Cardiac muscle cell (in vitro differentiated cells and primary cell): ENCODE measurements at places on chromosomes 7 and 10. TPM values are rescaled to one million over a fixed set of nuclear protein-coding genes. Genes with fewer than 3 reads are reported as not detected.

Gene C10orf62
- 0.25 and 0.30 TPM in 2 replicates for total RNA-seq

DNA sequence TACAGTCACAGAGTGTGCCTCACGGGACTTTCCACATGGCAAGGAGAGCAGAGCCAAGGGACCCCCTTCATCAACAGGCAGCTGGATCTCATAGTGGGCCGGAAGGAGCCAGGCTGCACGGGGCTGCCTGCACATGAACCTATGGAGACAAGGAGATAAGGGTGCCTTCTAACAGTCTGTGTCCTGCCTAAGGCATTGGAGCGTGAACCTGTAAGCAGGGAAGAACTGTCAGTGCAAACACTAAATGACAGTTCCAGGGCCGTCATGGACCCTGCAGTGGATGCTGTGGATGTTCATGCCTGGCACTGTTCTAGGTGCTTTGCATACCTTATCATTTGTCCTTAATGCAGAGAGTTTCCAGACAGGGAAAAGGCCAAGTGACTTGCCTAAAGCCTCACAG lies 85.9 kb downstream of the WIPF3 start:
- DNase-seq, result no peak

GRCh38 chr10:114061789-114062188 lies 18.1 kb downstream of the ADRB1 start:
- no peak for DNase-seq

GRCh38 chr7:137626469-137627067 lies 220.2 kb downstream of the DGKI start:
- DNase-seq, result peak; percentile 72

Gene PNLIPRP3
- total RNA-seq, result not detected in 2 replicates

Gene PRKG1
- 4.5 and 13.3 TPM in 2 replicates for total RNA-seq

Gene EN2
- not detected in 2 replicates for total RNA-seq

- no peak for DNase-seq
Observed at GRCh38 chr7:124074007-124074406, 41.1 kb upstream of the TMEM229A start.

DNA sequence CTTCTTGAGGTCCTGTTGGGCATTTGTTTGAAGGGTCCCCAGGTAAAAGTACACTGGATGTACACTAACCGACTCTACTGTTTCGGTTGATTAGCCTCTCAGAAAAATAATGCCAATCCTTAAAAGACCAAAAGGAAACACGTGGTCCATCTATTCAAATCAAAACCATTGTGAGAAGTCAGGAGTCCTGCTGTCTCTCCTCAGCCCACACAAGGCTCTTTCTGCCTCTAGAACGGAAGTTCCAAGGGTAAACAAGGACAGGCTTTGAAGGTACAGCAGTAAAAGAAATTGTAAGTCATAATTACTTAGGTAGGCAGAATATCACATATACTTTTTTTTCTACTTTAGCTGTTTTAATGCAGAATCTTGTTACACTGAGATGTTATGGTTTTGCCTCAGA lies 71.7 kb upstream of the TPK1 start:
- DNase-seq, result no peak

Gene TTYH3
- total RNA-seq, result 61.0 and 64.6 TPM in 2 replicates

DNA sequence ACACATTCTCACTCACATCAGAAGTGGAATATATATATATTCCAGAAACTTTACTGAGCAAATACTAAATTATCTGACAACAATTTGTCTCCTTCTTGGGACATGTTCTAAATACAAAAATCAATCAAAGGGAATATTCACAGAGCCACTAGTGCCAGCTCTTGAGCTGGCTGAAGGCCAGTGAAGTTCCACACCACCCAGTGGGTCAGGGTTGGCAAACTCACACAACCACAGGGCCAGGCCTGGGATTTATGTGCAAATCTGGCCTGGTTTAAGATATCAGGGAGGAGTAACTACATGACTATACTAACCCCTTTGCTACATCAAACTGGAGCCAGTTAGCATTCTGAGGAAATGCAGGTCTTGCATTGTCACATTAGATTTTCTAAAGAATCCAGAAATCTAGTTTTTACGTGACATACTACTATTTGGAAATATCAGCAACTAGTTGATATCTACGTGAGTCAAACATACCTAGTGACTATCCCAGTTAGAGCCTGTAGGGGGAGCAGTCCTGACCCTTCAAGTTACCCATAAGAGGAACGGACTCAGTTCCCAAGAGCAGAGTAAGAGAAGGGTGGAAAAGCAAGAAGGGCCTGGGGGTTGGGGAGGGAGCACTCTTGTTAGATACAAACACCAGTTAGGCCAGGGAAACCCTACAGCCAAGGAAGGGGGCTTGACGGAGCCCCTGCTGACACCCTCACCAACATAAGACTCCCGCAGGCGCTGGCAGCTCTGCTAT lies 600.4 kb downstream of the KCNMA1 start:
- peak; percentile 31 for DNase-seq

Gene GATA3
- 2.1 and 3.4 TPM in 2 replicates for total RNA-seq

Gene OR6V1
- not detected in 2 replicates for total RNA-seq

DNA sequence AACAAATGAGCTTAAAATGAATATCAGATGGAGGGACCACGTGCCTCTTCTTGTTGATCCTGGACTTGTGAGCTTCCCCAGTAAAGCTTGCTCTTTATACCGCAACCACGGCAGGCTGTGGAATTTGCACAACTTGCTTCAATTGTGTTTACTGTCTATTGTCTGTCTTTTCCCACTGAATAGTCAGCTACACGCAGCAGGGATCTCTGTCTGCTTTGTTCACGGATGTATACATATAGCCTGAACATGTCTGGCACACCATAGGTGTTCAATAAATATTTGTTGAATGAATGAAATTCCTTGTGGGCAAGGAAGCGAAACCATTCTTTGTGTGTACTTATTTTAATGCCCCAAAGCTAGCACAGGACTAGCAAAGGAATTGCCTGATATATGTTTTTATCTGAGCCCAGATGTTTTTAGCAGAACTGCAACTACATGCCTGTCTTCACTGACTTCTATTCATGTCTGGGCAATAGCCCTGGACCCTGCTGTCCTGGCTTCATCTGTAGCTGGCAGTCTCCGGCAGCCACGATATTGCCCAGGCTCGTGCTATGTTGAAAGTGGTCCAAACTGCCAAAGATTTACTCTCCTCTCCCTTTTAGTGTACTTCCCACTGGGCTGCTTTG lies 29.9 kb upstream of the IFRD1 start:
- peak; percentile 28 for DNase-seq

DNA sequence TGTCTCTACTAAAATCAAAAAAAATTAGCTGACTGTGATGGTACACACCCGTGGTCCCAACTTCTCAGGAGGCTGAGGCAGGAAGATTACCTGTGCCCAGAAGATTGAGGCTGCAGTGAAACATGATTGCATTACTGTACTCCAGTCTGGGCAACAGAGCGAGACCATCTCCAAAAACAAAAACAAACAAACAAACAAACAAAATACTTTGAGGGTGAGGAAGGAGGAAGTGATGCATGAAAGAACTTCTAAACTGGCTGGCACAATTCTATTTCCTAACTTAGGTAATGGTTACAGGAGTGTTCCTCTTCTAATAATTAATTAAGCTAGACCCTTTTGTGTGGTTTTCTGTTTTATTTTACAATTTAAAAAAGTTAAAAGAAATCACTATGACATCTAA lies 15.5 kb downstream of the WAPL start:
- DNase-seq, result no peak

DNA sequence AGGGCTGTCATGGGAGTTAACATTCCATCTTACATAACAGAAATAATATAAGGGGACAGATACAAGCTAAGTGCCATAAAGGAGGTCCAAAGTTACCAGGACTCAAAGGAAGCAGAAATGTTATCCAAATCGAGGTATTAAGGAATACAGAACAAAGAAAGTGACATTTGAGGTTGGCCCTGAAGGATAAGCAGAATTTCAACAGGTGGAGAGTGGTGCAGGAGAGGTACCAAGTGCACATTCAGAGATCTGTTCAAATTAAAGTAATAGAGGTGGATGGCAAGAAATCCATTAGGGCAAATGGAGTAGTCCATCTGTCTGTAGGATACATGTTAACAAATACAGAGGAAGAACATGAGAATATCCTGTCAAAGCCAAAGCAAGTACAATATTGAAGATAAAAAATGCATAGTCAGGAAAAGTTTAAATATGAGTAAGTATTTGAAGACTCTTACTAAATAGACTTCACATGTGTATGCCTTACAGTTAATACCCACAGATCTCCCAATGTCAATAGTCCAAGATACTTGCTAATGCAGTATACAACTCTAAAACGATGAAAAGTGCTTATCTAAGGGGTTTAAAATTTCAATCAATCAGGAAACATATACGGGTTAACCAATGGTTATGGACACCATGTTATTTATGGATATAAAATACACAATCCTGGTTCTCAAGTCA lies 10.0 kb downstream of the CDK6 start:
- DNase-seq, result no peak

DNA sequence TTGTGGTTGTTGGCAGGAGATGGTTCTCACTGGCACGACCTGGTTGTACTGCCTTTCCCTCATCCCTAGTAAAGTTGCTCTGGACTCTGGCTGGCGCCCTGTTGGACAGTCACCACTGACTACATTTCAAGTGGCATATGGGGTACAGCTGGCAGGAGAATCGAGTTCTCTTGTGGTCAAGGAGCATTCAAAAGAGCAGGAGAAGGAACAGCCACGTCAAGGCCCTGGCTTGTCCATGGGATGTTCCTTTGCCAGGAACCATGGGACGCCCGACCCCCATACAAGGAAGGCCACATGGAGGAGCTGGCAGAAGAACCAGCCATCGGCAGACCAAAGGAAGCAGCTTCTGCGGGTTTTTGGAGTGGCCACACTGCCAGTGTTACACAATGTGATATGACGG lies 87.0 kb upstream of the SLC25A13 start:
- DNase-seq, result no peak

- DNase-seq, result peak; percentile 21
Observed at GRCh38 chr7:122310119-122311021, 5.8 kb upstream of the FEZF1 start.

- peak; percentile 35 for DNase-seq
Observed at GRCh38 chr10:70053841-70054288, 1.2 kb downstream of the MACROH2A2 start.

DNA sequence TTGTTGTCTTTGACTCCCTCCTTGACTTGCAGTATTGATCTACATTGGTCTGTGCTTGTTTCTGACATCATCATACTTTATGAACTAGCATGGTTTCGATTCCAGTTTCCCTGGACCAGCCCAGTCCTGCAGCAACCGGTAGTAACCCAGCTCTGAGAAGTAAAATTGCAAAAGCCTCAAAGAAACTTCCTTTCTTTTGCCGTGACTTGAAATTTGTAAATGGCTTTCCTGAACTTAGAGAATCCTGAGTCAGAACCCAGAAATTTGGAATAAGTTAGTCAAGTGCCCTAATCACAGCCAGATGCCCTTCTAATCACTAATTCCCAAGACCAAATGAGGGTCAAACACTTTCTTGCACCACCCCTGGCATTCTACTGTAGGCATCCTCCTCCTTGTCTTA lies 15.0 kb downstream of the TAS2R60 start:
- DNase-seq, result no peak

Gene FLNC
- total RNA-seq, result 500 and 516 TPM in 2 replicates

Gene NODAL
- 0.15 and 0.25 TPM in 2 replicates for total RNA-seq

DNA sequence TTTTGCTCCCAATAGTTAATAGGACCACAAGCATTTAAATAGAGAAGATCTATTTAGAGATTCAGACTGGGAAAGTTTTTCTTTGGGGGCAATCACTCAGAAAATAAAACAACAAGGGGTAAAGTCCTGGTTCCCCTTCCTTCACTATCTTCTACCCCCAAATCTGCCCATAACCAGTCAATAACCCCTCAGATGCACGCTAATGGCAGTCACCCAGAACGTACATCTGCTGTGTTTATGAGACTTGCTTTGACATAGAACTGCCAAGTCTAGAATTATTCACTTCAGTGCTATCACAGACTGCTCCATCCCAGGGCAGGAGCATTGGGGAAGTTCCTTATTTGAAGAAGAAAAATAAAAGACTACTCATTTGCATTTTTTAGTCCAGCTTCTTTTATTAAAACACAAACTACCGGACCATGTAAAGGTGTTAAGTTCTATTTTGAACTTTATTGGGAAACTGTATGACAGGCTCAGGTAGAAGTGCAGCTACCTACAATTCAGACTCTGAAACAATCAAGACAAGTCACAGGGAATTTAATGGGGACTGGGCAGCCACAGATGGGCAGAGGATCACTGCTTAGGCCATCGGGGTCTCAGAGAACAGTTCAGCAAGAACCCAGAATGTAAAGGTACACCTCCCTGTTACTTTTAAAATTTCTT lies 38.4 kb downstream of the ANK3 start:
- DNase-seq, result no peak

DNA sequence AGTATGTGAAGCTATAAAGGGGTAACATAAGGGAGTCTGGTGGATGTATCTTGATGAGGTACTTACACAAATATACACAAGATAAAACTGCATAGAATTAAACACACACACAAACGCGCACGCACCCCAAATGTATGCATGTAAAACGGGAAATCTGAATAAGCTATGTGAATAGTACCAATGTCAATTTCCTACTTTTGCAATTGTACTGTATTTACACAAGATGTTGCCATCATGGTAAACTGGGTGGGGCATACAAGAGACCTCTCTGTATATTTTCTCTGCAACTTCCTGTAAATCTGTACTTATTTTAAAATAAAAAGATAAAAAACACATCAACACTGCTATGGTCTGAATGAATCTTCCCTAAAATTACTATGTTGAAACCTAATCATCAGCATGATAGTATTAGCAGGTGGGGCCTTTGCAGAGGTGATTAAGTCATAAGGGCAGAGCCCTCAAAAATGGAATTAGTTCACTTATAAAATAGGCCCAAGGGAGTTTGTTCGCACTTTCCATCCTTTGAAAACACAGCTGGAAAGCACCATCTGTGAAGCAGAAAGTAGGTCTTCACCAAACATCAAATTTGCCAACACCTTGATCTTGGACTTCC lies 30.1 kb downstream of the TPK1 start:
- no peak for DNase-seq

Gene TMEM270
- not detected in 2 replicates for total RNA-seq

GRCh38 chr7:94431619-94432280 lies 37.1 kb downstream of the COL1A2 start:
- DNase-seq, result peak; percentile 65

DNA sequence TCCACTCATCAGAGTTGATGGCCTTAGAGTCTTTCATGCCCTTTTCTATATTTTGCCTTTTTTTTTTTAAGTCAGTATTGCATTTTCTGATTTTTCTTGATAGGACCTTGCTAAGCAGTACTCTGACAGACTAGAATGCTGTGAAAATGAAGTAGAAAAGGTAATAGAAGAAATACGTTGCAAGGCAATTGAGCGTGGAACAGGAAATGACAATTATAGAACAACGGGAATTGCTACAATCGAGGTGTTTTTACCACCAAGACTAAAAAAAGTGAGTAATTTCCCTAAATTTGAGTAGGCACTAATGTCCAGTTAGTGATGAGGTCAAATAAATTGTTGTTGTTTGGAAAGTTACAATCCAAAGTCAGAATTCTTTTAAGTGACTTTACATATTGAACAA lies 7.4 kb downstream of the NUB1 start:
- no peak for DNase-seq

GRCh38 chr10:74924251-74924963 lies 98.0 kb downstream of the KAT6B start:
- peak; percentile 93 for DNase-seq

Gene CDK1
- total RNA-seq, result 20.1 and 65.3 TPM in 2 replicates
